ENCODE measurements at places on chromosomes 12 and 14.

DNA sequence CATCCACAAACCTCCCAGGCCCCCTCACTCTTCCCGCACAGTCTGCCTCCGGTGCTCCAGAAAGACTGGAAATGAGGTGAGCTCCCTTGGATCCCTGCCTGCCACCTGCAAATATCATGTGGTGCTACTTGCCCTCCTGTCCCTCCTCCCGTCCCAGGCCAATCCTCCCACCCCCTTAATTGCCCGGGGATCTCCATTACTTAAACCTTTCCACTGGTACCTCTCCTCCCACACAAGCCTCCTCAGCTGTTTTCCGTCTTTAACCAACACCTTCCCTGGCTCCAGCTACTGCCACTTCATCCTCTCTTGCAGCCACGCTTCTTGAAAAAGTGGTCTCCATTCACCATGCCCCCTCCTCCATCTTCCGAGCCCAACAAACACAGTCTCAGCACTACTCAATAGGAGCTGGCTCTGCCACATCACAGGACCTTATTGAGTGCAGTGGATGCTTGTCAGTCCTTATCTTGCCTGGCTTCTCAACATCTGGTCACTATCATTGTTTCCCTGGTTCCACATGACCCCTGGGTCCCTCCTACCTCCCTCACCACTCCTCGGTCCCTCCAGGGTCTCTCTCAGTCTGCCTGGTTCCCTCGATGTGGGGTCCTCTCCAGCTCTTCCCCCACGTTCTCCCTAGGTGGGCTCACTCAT is 11.5 kb downstream of the FAIM2 start:
- DNase-seq = no peak

DNA sequence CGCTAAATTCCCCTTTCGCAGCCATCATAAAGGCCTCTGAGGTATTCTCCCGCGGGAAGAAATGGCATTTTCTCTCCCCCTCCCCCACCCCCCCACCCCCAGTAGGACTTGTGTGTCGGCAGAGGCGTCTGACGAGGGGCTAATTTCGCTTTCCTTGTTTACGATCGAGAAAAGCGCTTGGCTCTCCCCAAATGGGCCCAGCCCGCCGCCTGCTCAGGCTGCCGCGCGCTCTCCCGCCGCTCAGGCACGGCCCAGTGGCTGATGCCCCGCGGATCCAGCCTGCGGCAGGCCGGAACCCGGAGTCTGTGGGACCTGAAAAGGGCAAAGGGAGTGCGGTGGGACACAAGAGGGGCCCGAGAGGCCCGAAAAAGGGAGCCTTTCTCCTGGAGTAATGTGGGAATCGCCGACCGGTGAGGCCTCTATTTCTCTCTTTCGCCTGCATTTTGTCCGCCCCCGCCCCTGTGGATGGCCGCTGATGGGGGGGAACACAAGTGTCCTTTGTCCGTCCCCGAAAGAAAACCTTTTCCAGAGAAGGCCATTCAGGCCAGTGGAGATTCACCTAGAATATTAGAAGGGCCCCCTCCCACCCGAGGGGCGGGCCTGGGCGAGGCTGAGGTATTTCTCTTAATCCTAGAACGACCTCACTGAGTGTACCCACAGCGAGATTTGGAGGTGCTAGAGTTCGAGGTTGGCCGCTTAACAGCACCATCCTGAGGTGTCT is 9.0 kb upstream of the HOXC6 start:
- no peak for DNase-seq

DNA sequence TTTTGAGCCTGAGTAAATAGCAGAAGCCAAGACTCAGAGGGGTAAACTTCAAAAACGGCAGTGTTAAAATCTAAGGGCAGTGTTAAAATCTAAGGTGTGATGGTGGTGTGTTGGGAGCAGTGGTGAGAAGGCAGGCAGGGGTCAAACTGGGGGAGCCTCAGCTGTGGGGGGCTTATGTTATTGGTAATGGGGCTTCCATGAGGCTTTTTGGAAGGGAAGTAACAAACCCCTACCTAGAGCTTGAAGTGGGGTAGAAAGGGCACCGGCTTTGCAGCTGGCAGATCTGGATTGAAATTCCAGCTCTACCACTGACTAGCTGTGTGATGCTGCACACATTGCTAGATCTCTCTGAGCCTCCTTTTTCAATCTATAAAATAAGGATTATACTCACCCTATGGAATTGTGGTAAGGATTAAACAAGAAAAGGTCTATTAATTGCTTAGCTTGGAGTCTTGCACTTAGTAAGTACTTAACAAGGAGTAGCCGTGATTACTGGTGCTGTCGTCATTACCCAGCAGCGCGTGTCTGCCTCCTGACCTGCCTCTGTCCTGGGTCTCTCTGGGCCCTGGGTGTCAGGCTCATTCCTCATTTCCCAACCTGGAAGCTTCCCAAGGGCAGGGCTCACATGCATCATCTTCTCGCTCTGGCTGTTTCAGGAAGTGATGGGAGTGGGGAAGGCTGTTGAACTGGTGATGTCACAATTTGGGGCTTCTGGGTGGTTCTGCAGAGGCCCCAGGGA is 18.5 kb upstream of the KRT80 start:
- no peak for DNase-seq

GRCh38 chr12:108751821-108752220 is 20.5 kb upstream of the CORO1C start:
- no peak for DNase-seq
